ENCODE measurements at places on chromosomes 3 and 15.

GRCh38 chr3:108029466-108029865 is 61.4 kb downstream of the CD47 start:
- DNase-seq: no peak

DNA sequence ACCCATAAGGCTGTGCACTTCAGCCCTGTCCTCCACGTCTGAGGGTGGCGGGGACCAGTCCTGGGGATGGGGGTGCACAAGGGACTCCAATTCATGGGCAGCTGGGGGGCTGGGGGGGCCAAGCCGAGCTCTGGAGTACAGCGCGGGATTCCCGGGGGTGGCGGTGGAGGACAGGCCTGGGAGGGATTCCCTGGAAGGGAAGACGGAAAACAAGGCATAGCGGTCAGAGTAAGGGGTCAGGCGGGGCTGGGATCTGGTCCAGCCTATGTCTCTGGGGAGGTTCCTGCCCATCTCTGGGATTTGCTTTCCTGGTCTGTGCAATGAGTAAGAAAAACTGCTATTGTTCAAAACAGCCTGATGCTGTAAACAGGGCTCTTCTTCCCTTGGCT is 8.1 kb upstream of the IGDCC3 start:
- DNase-seq: no peak

- DNase-seq: no peak
These were observed 38.0 kb upstream of the VILL start for GRCh38 chr3:37952564-37952963.

DNA sequence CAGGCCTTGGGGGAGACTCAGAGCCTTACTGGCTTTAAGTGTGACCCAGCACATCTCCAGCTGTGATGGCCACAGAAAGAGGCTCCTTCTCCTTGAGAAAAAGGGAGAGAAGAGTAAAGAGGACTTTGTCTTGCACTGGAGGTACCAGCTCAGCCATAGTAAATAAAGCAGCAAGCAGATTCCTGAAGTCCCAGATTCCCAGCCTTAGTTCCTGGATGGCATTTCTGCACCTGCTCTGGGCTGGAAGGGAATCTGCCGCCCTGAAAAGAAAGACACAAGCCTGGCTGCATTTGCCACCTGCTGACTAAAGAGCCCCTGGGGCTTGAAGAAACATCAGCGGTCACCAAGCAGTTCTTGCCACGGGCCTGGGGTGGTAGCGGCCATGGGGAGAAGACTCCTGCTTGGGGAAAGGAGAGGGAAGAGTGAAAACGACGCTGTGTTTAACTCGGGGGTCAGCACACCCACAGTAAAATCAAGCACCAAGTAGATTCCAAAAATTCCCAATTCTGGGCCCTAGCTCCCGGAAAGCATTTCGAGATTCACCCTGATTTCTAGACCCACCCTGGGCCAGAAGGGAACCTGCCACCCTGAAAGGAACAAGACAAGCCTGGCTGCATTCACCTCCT is 24.2 kb upstream of the TNK2 start:
- no peak for DNase-seq

GRCh38 chr3:48560648-48561018 is 2.9 kb downstream of the UCN2 start:
- DNase-seq: no peak

DNA sequence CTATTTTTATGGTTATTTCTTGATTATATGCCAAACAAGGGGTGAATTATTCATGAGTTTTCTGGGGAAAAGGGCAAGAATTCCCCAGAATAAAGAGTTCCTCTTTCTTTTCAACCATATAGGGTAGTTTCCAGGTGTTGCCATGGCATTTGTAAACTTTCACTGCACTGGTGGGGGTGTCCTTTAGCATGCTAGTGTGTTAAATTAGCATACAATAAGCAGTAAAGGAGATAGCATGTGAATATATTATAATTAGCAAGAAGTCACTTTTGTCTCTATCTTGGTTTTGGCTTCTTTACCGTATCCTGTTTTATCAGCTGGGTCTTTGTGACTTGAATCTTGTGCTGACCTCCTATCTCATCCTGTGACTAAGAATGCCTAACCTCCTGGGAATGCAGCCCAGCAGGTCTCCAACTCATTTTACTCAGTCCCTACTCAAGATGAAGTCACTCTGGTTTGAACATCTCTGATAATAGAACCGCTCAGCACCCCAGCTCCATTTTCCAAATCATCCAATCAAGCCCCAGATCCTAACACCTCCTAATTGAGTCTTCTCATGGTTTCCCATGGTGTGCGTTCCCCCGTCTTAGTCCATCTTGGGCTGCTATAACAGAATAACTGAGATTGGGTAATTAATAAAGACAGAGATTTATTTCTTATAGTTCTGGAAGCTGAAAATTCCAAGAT is 3.4 kb upstream of the SELENOT start:
- peak; percentile 79 for DNase-seq

- no peak for DNase-seq
These were observed 71.7 kb downstream of the ANKRD28 start for GRCh38 chr3:15726043-15726442.

DNA sequence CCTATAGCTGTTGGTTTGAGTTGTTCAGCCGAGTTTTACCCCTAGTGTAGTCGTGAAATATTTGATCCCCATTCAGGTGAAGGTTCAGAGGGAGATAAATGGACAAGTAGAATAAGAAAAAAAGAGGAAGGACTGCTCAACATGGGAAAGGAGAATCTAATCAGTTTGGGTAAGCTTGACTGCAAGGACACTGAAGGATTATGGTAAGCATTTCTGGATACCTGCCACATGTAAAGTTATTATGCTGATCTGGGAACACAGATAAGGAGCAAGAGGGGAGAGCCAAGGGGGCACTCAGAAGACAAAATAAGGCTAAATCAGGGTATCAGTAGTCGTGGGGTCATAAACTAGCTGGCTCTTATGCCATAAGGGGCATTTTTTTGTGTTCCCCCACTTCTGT is 49.9 kb downstream of the TFG start:
- no peak for DNase-seq

GRCh38 chr15:31081588-31082250 is 19.8 kb downstream of the TRPM1 start:
- no peak for DNase-seq

GRCh38 chr3:49725906-49726681 is 2.3 kb upstream of the GMPPB start:
- no peak for DNase-seq

GRCh38 chr3:158337110-158337509 is 227.2 kb downstream of the RSRC1 start:
- DNase-seq: peak; percentile 71

DNA sequence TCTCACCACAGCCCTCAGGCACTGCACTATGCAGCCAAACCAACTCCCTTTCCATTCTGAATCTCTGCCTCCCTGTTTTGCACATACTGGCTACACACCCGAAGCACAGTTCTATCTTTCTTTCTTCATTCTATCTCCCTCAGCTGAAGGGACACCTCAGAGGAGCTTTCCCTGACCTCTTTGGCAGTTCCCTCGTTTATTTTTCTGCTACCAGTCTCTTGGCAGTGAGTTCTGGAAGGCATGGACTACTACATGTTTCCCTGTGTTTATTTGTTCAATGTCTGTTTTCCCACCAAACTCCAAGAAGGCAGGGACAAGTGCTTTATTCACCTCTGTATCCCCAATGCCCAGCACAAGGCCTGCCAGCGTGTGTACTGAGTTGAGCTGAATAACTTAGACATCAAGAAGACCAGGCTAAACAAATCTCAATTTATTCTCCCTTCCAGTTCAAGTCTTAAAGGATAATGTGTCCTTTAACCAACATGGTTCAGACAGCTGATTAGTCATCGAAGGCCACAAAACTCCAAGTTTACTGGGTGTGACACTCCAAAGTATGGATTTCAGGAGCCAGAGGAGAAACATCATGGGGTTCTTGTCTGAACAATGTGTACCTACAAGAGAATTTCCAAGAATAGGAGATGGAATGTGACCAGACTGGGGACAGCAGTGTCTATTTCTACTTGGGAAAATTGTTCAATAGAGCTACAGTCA is 260.1 kb upstream of the CTNNB1 start:
- DNase-seq: no peak

DNA sequence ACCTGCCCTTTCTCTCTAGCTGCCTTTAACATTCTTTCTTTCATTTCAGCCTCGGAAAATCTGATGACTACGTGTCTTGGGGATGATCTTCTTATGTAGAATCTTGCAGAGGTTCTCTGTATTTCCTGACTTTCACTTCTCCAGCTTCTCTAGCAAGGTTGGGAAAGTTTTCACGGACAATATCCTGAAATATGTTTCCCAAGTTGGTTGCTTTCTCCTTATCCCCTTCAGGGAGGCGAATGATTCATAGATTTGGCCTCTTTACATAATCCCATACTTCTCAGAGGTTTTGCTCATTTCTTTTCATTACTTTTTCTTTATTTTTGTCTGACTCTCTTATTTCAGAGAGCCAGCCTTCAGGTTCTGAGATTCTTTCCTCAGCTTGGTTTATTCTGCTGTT is 62.1 kb upstream of the CCDC54 start:
- no peak for DNase-seq

DNA sequence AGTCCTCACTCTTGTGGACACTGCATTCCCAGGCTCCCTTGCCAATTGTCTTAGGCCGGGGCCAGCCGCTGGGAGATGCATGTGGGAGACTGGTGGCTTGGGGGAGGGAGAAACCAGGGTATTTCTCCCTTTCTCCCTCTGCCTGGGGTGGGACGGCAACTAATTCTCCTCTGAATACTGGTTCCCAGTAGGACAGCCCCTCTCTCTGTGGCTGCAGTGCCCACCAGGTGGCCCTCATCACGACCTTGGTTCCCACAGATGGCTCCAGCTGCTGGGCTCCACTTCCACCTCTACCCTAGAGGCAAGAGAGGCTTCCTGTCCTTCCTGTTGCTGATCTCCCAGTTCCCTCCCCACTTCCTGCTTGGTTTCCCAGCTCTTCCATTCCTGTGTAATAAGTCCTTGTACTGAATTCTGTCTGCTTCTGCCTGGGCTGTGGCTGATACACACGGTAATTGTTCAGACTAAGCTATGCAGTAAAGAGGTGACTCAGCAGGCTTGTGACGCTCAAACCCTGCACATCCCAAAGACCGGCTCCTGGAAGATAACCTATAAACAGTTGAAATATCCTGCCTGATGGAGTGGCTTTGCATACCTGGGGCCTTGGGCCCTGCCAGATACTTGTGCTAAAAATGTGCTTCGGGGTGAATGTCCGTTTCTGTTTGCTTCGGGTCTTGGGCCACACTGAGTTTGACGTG is 20.4 kb upstream of the COPG1 start:
- no peak for DNase-seq

- DNase-seq: peak; percentile 96
These were observed 1.5 kb upstream of the PPM1M start for GRCh38 chr3:52243791-52244628.

GRCh38 chr3:47663630-47664240 is 85.1 kb upstream of the CSPG5 start:
- peak; percentile 4 for DNase-seq

DNA sequence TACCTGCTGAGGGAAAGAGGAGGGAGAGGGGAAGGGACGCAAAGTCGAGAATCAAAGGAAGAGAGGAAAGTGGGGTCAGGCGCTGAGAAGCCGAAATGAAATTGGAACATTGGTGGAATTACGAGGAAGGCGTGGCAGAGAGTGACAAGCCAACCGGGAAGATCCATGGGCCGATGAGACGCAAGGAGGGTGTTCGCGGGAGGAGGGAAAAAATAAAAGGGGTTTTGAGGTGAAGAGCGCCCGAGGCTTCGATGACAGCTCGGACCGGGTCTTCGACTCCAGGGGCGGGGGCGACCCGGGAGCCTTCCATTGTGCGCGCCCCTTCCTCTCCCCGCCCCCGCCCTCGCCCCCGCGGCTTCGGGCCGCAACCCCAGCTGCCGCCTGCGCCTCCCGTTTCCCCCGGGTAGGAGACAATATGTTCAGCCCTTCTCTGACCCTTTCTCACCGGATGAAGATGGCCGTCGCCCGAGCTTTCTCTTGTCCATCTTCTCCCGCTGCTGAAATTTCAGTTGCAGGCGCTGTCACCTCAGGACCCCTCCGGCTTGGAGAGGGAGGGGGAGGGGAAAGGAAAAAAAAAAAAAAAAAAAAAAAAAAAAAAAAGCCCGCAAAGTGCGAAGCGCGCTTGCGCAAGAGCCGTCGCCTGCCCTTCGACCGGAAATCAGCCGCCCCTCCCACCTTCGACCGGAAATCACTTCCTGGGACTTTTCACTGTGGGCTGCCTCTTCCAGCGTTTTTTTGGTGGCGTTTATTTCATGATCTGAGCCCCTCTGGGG is at the start of gene SENP7:
Gene SENP7 (minus strand): TSS at position 567 of the 773 bp plus-strand sequence. CDS start 82 bp downstream, at position 485.
- peak; percentile 71 for DNase-seq

DNA sequence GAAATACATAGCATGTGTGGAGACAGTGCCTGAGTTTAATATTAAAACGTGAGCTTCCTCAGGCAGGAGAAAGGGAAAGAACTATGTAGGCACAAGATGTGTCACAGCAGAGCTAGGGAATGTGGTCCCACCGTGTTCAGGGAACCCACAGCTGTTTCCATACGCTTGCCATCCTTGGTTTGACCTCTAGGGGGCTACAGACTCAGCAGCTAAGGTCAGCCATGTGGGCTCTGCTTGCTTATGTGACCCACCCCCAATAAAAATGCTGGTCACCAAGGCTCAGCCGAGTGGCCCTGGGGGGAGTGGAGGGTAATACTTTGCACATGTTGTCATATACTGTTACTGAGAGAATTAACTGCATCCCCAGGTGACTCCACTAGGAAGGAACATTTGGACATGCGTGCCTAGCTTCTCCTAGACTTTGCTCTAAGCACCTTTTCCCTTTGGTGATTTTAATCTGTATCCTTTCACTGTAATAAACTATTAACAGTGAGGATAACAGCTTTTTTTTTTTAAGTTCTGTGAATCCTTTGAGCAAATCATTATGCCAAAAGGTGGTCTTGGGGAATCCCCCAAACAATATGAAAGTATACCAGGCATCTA is 3.3 kb downstream of the TUBGCP5 start:
- DNase-seq: peak; percentile 73

- no peak for DNase-seq
These were observed 54.8 kb downstream of the LMCD1 start for GRCh38 chr3:8556473-8556869.

DNA sequence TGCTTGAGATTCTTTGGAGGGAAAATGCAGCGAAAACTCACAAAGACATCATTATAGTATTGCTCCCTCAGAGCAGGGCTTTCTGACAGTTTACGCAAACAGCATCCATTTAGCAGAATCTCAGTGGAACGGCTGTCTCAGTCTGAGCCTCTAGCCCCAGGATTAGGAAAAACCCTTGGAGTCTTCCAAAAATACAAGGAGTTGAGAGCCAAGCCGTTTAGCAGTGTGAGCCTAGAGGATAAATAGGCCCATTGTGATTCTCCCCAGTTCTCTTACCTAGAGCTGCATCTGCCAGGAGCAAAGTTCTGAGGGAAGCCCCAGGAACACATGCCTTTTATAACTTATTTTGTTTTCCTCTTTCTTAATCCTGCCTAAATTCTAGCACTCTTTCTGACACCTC is 359.6 kb downstream of the NTRK3 start:
- no peak for DNase-seq

GRCh38 chr3:153600896-153601295 is 438.9 kb downstream of the RAP2B start:
- no peak for DNase-seq

DNA sequence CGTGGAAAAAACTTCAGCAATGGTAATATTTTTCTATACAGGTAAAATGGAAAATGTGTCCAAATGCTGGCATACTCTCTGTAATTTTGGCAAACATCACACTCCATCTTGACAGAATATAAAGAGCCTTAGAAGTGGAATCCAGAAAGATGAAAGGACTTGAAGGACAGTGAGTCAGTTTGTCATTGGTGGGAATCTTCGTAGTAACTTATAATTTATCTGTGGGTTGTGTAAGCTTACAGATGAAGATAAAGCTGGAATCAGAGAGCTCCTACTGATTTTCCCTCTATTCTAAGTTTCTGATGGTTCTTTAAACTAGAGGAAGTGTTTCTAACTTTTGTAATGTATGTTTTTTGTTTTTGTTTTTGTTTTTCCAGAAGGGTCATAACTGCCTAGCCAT is 8.7 kb upstream of the PDZRN3 start:
- no peak for DNase-seq

GRCh38 chr3:37852771-37853170 is 8.9 kb upstream of the CTDSPL start:
- DNase-seq: no peak

All from inflammatory macrophage treated with lipopolysaccharide for 1 hour (primary cell).